ENCODE measurements at places on chromosomes 3 and 15. TPM values are rescaled to one million over a fixed set of nuclear protein-coding genes. Genes with fewer than 3 reads are reported as not detected.

DNA sequence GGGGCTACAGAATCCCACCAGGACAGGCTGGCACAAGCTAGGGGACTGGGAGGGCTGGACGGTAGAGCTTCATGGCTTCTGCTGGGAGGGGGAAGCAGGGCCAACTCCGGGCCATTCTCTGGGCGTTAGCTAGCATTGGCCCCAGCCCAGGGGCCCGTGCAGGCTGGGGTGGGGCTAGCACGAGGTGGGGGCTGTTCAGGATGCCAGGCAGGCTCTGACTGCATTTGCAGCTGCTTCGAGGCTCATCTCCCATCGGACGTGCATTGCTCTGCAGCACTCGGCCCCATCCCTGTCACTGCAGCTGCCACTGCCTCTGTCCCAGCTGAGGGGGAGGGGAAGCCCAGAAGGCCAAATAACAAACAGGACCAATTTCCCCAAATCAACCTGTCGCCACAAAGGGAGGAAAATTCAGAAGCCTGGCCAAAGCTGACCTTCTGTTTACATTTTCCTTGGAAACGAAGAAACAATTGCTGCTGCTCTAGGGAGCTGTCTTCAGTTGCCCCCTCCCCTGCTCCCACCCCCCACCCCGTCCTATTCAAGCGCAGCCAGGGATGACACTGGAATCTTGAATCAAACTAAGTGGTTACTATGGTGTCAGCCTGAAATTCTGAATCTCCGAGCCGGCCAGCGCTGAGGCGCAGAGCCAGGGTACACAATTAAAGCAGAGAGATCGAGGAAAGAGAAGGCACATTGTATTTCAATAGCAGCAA lies 138.8 kb upstream of the PRR20G start:
- DNase-seq: no peak

DNA sequence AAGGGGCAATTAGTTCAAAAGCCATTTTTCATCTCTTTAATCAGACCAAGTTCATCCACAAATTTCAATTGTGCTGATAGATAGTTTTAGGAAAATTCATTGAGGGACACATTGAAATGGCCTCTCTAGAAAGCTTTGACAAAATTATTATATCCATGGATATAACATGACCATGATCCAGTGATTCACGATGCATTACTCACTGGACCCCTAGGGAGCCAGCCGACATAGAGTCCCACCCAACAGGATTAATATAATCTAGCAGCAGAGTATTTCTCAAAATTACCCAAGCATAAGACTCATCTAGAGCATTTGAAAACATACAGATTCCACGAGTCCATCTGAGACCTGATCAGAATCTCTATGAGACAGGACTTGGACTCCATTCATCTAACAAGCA lies 100.3 kb downstream of the FRMD5 start:
- no peak for DNase-seq

The ZKSCAN7 gene
- 2.4 TPM for polyA plus RNA-seq

The NPAP1 gene
- polyA plus RNA-seq: not detected
